Purkinje cell (primary cell): ENCODE measurements at places on chromosomes 6 and 20. TPM values are rescaled to one million over a fixed set of nuclear protein-coding genes. Genes with fewer than 3 reads are reported as not detected.

Gene DPPA5
- polyA plus RNA-seq: not detected in 2 replicates

Gene FAM209B
- 0.89 and 0.99 TPM in 2 replicates for polyA plus RNA-seq

Gene ORC3
- 190 and 243 TPM in 2 replicates for polyA plus RNA-seq

Gene CLPSL1
- polyA plus RNA-seq: not detected in 2 replicates

Gene C20orf202
- polyA plus RNA-seq: 0.70 and 3.3 TPM in 2 replicates

Gene SLC17A1
- polyA plus RNA-seq: not detected in 2 replicates

Gene TLDC2
- not detected in 2 replicates for polyA plus RNA-seq

Gene ESR1
- 0.64 and 0.95 TPM in 2 replicates for polyA plus RNA-seq

Gene COL9A3
- 1.3 and 1.8 TPM in 2 replicates for polyA plus RNA-seq

Gene DNMT3B
- not detected in 2 replicates for polyA plus RNA-seq

Gene CLIC5
- polyA plus RNA-seq: 0.54 TPM in 1 of 2 replicates, not detected in the other

Gene MYCT1
- 0.17 TPM in 1 of 2 replicates, not detected in the other for polyA plus RNA-seq

Gene C4B
- polyA plus RNA-seq: not detected in 2 replicates

Gene SOBP
- 13.1 and 13.2 TPM in 2 replicates for polyA plus RNA-seq

Gene CST4
- not detected in 2 replicates for polyA plus RNA-seq

Gene EYA4
- polyA plus RNA-seq: not detected in 2 replicates

Gene GPX5
- polyA plus RNA-seq: not detected in 2 replicates

Gene ADAT2
- polyA plus RNA-seq: 3.3 and 3.8 TPM in 2 replicates

Gene SLC35F1
- 11.1 and 22.7 TPM in 2 replicates for polyA plus RNA-seq

Gene SEMG1
- not detected in 2 replicates for polyA plus RNA-seq

Gene OOEP
- not detected in 2 replicates for polyA plus RNA-seq

Gene RNASET2
- polyA plus RNA-seq: 12.7 and 14.7 TPM in 2 replicates

Gene PROKR2
- not detected in 2 replicates for polyA plus RNA-seq

Gene CCDC170
- 1.3 TPM in 2 replicates for polyA plus RNA-seq

Gene SOX18
- 0.29 TPM in 1 of 2 replicates, not detected in the other for polyA plus RNA-seq

Gene MYMX
- not detected in 2 replicates for polyA plus RNA-seq
